ENCODE measurements at places on chromosomes 13 and 19.

GRCh38 chr19:39426170-39426569 lies 9.6 kb downstream of the RPS16 start:
- no peak for DNase-seq

- no peak for DNase-seq
These were observed 23.5 kb downstream of the EBPL start for GRCh38 chr13:49667773-49668172.

GRCh38 chr19:48401287-48401686 lies 7.8 kb downstream of the GRIN2D start:
- DNase-seq: no peak

GRCh38 chr13:46771693-46772092 lies 25.3 kb downstream of the ESD start:
- no peak for DNase-seq

DNA sequence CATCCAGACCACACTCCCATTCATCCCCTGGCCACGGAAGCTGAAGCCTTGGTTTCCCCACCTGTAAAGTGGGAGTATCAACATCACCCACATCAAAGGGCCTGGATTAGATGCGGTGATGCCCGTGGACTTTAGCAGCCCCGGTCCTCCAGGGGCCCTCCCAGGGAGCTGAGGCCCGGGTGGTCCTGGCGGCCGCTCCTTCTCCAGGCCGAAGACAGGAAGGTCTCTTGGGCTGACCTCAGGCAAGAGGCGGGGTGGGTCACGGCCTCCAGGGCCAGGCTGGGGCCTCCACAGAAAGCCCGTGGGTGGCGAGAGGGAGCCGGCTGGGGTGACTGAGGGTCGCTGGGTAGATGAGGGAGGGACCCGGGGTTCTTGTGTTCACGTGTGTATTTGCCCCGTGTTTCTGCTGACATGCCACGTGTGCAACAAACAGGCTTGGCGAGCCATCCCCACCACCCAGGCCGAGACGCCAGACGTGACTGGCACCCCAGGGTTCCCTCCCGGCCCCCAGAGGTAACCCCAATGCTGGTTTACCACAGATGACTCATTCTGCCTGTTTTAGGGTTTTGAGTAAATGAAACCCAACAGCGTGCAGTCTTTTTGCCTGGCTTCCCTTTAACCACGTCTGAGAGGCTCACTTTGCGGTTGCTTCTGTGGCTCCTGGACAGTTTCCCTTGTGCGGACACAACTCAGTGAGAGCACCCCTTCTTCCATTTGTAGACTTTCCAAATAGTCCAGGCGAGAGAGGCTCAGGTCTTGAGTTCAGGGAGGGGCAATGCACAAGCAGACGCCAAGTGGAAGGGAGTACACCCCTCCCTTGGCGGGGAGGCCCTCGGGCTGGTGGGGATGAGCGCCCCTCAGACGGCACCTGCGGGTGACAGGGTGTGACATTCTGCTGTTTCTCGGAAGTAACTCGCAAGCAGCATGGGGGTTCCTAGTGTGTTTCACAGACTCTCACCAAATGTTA lies 42.9 kb downstream of the C13orf46 start:
- DNase-seq: no peak

- DNase-seq: peak; percentile 76
These were observed 67.4 kb downstream of the STK24 start for GRCh38 chr13:98509271-98510155.

DNA sequence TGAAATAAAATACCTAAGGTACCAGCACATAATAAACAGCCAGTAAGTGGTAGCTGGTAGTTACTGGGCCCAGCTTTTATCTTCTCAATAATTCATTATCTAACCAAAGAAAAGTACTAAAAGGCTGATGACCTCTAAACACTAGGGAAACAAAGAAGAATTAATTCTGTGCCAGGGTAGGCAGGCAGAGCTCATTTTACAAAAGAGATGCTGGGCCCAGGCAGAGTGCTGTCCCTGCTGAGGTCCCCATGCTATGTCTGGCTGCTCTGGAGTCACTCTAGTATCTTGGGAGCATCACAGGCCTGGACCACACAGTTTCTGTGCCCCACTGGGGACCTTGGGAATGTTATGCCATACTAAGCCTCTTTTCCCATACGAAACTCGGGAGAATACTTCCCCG lies 18.2 kb downstream of the ZNF507 start:
- DNase-seq: no peak

- DNase-seq: no peak
These were observed 11.6 kb upstream of the ATP8B3 start for GRCh38 chr19:1823539-1824251.

DNA sequence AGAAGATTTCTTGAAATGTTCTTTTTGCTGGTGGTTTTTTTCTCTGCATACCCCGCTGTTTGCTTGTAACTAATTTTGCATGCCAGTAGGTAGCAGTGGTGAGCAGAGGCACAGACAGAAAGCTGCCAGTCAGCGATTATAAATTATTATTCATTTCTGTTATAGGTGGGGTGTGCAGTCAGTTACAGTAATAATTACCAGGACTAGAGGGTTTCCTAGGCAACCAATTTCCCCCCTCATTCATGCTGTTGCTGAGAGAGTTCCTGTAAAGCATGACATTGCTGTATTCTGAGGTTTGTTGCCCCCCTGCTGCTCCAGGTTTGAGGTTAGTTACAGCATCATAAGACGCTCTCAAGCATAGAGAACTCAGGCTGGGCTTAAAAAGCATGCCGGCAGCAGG lies 104.5 kb downstream of the URI1 start:
- peak; percentile 24 for DNase-seq

DNA sequence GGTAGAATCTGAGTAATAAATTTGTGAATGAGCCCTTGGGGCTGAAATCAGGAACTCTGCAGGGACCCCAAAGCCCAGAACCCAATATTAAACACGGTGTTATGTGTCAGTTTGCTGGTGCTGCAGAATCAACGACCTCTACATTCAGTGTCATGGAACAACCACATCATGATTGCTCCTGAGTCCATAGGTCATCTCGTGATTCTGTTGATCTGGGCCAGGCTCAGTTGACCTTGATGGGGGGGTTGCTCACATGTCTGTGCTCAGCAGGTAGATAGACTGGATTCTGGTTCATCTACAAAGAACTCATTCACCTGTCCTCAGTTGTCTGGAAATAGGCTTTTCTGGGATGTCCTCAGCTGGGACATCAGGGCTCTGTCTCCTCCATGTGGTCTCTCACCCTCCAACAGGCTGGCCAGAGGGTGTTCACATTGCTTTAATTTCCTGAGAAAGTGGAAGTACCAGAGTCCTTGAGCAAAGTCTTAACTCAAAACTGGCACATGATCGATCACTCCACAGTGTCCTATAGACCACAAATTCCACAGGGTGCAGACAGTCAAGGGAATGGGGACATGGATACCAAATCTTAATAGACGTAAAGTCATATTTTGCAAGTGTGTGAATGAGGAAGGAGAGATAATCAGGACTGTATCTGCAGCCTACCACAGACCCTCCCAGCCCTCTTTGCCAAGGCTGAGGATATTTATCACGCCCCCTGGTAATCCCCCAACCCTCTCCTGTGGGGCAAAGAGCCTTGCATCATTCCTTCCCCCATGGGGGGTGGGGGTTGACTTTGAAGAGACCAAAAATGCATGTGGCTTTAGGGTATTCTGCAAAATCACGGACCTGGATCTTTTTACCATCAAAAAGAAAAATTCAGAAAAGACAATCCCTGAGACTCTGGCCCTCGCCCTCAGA lies 39.3 kb upstream of the IGFL1 start:
- DNase-seq: no peak

GRCh38 chr19:11404588-11405222 lies 14.4 kb downstream of the RGL3 start:
- no peak for DNase-seq

DNA sequence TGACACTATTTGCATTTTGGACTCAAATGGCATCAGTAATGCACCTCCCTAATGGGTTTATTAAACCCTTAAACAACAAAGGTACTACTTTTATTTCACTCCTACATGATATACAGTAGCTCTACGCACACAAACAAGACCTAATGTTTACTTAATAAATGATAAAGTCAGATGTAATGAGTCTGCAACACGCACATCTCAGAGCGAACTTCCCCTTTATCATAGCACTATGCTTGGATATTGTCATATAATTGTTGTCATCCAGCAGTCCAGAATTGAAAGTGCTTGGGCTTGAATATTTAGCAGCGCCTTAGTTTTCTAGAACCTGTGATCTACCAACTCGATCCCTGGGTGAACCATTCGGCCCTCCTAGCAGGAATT lies 772 bp downstream of the PARP4 start:
- DNase-seq: no peak

- DNase-seq: no peak
These were observed 40.8 kb downstream of the GGACT start for GRCh38 chr13:100547791-100548201.

DNA sequence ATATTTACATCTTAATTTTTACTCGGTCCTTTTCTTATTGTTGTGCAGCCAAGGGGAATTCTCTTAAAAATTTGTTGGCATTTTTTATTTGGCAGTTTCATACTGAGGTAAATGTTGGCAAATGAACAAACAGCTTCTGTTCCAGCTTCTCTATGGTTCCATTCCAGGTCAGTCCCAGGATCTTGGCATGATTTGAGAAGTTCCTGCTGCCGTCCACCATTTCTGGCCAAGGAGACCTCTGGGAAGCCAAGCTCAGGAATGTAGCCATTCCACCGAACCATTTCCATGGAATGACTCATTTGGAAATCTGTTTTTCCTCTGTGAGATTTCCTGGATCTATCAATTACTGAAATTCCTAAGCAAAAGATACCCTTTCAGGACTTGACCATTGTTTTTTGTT lies 43.9 kb downstream of the SLC10A2 start:
- no peak for DNase-seq

DNA sequence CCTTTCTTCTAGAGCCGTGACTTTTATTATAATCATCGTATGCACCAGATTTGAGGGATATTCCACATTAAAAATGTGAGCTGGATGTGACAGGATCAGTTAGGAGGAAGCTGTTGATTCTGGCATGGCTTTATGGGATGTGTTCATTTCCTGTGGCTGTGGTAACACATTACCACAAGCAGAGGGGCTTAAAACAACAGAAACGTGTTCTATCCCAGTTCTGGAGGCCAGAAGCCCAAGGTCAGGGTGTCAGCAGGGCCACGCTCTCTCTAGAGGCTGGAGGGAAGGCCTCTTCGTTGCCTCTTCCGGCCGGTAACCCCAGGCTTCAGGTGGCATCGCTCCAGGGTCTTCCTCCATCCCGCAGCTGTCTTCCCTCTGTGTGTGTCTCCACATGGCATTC lies 14.5 kb downstream of the MED25 start:
- no peak for DNase-seq

DNA sequence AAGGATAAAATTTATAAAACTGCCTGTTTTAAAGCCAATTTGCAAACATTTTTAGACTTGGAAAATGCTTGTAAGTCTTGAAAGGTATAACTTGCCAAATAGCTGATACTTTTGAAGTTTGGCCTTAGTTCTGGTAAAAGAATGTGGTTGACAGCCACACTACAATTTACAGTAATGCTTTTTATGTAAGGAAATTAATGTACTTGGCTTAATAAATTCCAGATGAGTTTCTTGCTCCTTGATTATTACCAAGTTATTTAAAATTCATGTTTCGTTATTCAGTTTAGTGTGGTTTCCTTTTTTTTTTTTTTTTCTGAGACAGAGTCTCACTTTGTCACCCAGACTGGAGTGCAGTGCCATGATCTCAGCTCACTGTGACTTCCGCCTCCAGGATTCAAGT lies 14.9 kb downstream of the LMO7 start:
- DNase-seq: no peak

DNA sequence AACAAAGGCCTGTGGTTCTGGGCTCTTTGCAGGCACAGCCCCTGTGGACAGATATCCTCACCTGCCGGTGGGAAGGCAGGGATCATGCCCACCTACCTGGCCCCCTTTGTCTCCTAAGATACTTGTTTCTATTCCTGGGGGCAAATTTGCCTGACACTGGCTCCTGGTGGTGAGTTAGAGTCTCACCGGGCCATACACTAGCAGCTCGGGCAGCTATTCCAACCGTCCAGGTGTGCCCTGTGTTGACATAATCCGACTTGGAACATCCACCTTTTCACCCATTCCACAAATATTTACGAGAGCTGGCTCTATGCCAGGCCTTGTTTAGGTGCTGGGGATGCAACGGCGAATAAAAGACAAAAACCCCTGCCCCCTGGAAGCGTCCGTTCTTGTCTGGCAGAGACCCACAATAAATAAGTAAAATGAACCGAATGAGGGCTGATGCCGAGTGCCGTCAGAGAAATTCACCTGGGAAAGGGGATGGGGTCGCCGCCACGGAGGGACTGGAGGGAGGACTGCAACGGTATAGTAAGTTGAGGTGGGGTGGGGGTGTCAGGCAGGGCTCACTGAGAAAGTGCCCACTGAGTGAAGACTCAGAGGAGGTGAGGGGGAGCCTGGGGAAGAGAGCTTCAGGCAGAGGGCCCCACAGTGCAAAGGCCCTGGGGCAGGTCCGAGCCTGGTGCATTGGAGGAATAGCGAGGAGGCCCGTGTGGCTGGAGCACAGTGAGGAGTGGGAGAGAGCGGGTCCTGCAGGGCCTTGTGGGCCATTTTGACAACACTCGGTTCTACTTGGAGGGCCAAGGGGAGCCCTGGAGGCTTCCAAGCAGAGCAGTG lies 43.2 kb upstream of the RANBP3 start:
- DNase-seq: no peak

DNA sequence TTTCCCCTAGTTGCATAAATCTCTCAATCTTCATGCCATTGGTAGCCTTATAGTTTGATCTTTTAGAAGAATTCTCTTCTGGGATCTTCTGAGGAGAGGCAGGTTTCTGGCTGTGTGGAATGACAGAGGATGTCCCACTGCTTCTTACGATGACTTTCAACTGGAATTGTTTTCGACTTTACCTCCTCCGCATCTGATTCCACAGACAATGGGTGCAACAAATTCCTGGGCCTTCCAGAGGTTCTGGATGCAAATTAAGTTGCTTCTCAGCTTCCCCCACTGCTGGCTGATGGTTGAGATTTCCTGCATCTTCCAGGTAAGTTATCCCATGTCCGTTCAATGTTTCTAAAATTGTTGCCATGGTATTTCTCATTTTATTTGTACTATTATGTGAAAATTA lies 142.3 kb upstream of the TSC22D1 start:
- no peak for DNase-seq

DNA sequence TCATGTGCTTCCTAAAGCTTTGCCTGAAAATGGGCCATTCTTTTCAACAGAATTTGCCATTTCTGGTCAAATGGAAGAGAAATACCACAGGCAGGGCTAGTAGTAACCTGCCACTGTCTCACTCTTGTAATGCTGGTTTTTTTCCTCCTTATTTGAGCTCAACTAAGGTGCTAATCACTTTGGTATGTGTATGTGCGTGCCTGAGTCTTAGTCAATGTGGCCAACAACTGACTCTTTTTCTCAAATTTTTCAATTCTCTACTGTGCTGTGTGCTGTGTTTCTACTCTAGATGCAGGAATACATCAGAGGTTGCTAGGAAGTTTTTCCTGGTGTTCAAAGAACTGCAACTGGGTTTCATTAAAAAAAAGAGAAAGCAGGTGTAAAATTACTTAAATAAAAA lies 870.2 kb downstream of the EFNB2 start:
- no peak for DNase-seq
